ENCODE measurements at places on chromosomes 12 and 14.

GRCh38 chr14:48615618-48616017 lies 940.2 kb upstream of the MDGA2 start:
- H3K36me3 ChIP-seq = no peaks in the 10 kb centered on the region
- H3K27me3 ChIP-seq = no peaks in the 10 kb centered on the region
- H3K4me3 ChIP-seq = no peak overlapping the region
- no peak for DNase-seq
- H3K27ac ChIP-seq = no peak overlapping the region

- H3K27me3 ChIP-seq = no peaks in the 10 kb centered on the region
- peaks cover 10% of the 10 kb centered on the region for H3K36me3 ChIP-seq
- no peak overlapping the region for H3K4me3 ChIP-seq
- peaks cover 3% of the 10 kb centered on the region for H3K4me1 ChIP-seq
Measured at GRCh38 chr12:6887460-6887859, 14.4 kb upstream of the SPSB2 start.

- H3K36me3 ChIP-seq = no peaks in the 10 kb centered on the region
- no peak overlapping the region for H3K4me3 ChIP-seq
- no peak overlapping the region for H3K27ac ChIP-seq
- H3K4me1 ChIP-seq = no peaks in the 10 kb centered on the region
- peaks cover 11% of the 10 kb centered on the region for H3K27me3 ChIP-seq
- no peak for DNase-seq
Measured at GRCh38 chr12:14193639-14194038, 171.8 kb upstream of the ATF7IP start.

DNA sequence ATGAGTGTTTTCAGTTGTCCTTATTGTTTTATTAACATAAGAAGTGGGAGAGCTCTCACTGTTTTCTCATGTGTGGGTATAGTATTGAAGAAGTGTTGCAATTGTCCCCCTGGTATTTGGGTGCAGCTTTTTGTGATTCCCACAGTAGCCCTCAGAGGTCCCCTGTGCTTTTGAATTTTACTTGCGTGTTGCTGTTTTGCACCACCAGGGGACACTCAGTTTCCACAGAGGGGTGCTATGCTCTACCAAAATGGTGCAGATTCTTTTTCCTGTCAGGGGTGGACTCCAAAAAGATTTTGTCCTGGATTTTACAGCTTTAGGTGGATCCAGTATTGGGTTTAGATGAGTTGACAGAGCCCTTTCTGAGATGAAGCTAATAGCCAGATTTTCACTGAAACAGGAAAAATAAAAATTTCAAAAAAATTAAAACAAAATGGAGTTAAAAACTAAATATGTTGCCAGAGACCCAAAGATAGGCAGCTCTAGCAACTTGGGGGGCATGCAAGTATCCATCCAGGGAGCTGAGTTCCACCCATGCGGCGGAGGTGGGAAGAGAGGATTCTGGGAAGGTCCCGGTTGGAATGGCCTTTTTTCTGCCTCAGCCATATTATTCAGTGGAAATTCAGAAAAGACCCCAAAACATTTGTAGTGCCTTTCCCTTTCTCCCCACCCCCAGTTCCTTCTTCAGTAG lies 50.2 kb downstream of the TTLL5 start:
- H3K36me3 ChIP-seq = peaks cover 8% of the 10 kb centered on the region
- H3K27me3 ChIP-seq = no peaks in the 10 kb centered on the region
- H3K4me1 ChIP-seq = no peaks in the 10 kb centered on the region
- no peak overlapping the region for H3K4me3 ChIP-seq
- H3K27ac ChIP-seq = no peak overlapping the region
- peak; percentile 25 for DNase-seq

DNA sequence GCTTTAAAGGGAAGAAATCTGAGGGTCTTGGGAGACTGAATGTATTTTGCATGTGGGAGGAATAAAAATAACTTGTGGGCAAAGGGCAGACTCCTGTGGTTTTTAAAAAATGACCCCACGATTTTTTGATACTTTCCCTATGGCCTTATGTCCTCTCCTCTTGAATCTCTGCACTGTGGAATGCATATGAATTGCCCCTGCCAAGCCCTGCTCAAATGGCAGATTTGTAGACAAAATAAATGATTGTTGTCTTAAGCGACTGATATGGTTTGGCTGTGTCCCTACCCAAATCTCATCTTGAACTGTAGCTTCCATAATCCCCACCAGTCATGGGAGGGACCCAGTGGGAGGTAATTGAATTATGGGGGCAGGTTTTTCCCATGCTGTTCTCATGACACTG lies 223.8 kb downstream of the DACT1 start:
- H3K4me1 ChIP-seq = no peaks in the 10 kb centered on the region
- DNase-seq = no peak
- H3K4me3 ChIP-seq = no peak overlapping the region
- no peak overlapping the region for H3K27ac ChIP-seq

- H3K27me3 ChIP-seq = peaks cover 6% of the 10 kb centered on the region
- no peaks in the 10 kb centered on the region for H3K4me1 ChIP-seq
- no peak overlapping the region for H3K4me3 ChIP-seq
- H3K27ac ChIP-seq = no peak overlapping the region
- no peak for DNase-seq
Measured at GRCh38 chr12:95836630-95837239, 22.0 kb upstream of the SNRPF start.

GRCh38 chr12:128861226-128862016 lies 8.1 kb downstream of the GLT1D1 start:
- no peak overlapping the region for H3K4me3 ChIP-seq
- no peaks in the 10 kb centered on the region for H3K27me3 ChIP-seq
- no peak for DNase-seq
- no peak overlapping the region for H3K27ac ChIP-seq
- no peaks in the 10 kb centered on the region for H3K36me3 ChIP-seq

DNA sequence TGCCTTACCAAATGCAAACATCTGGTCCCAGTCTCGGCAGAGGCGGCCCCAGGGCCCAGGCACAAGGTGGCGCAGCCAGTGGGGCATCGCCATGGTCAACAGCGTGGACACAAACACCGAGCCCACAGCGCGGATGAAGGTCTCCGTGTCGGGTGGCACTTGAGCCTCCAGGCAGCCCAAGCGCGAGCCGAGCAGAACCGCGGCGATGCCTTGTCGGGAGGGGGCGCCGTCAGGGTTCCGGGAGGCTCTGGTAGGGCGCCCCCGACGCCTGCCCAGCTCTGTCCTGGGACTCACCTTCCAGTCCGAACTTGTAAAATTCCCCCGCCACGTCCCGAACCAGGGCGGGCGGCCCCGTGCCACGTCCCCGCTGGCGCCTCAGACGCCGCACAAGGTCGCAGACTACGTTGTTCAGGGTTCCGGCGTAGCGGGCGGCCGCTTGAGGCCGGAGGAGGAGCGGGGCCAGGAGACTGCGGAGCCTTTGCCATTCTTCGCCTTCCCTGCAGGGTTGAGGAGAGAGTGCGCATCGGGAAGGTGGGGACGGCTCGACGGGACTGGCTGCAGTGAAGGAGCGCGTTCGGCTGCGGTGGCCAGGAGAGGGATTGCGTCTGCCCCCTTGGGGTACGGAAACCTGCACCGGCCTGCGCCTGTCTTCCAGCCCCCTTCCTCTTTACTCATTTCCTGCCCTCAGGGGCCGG lies 1.7 kb downstream of the CYP27B1 start:
- H3K4me1 ChIP-seq = peaks cover 9% of the 10 kb centered on the region
- DNase-seq = peak; percentile 60
- peaks cover 19% of the 10 kb centered on the region for H3K27me3 ChIP-seq
- H3K27ac ChIP-seq = no peak overlapping the region
- peak overlapping the region; percentile 65 for H3K4me3 ChIP-seq

DNA sequence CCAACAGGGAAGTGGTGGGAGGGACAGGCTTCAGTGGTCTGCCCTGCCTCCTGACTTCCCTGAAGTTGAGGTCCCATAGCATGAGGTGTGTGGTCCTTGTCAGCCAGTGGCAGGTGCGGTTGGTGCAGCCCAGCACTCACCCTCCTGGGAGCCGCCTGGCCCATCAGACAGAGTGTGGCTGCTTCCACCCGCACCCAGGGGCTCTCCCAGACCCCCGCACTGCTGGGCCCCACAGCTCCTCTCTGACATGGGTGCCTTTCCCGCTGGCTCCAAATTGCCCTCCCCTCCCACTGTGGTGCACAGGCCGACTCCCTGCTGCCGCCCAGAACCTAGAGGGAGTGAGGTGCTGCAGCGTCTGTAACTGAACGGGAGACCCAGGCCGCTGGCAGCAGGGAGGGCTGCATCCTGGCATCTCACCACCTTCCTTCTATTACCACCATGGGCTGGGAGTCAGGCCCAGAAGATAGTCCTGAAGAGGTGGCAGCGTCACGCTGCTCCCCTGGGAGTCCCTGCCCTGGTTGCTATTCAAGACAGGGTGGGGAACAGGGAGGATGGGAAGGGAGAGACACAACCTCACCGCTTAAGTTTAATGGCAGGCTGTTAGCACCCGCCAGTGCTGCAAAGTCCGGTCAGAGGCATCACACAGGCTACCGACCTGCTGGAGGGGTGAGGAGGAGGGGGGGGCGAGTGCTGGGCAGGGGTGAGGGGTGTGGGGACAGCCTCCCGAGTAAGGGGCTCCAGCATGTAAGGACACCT lies 180.6 kb upstream of the PRMT8 start:
- no peak for DNase-seq
- H3K4me1 ChIP-seq = no peaks in the 10 kb centered on the region

DNA sequence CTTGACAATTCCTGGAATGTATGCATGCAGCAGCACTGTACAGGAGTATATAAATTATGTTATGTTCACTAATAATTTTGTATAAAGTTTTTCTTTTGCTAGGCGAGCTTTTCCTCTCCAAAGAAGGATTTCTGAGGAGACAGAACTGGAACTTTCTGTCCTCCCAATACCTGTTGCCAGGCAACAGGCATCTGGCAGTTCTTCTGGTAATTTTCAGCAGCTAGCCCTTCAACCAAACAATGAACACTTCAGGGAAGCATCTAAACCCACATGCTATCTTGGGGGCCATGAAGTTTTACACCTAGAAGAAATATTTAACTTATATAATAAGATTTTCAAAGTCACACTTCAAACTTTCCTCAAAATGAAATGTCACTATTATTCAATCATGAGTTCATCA lies 162.9 kb upstream of the SYT10 start:
- H3K27me3 ChIP-seq = no peaks in the 10 kb centered on the region
- no peaks in the 10 kb centered on the region for H3K36me3 ChIP-seq
- H3K4me1 ChIP-seq = no peaks in the 10 kb centered on the region
- H3K4me3 ChIP-seq = no peak overlapping the region
- DNase-seq = no peak
- H3K27ac ChIP-seq = no peak overlapping the region

DNA sequence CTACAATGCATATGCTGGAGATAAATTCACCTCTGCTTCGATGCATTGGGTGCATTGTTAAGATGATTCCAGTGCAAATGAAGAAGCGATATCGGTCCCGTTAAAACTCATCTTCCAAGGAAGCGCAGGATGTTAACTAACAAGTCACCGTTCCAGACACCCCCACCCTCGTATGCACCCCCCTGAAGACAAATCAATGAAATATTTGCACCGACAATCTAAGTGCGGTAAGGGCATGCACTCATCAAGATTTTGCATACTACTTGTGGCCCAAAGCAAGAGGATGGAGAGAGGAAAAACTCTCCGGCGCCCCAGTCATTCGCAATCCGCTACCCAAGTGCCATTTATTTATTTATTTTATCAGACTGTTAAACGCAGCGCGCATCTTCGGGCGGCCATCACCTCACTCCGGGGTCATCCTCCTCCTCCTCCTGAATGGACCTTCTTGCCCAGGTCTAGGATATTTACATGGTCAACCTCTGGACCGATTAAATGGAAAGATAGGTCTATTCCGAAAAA lies 1.2 kb downstream of the NOVA1 start:
- no peak overlapping the region for H3K27ac ChIP-seq
- no peak overlapping the region for H3K4me3 ChIP-seq
- H3K36me3 ChIP-seq = no peaks in the 10 kb centered on the region
- H3K27me3 ChIP-seq = peaks cover 12% of the 10 kb centered on the region
- no peaks in the 10 kb centered on the region for H3K4me1 ChIP-seq

GRCh38 chr12:11133162-11133561 lies 1.3 kb downstream of the TAS2R30 start:
- H3K4me1 ChIP-seq = no peaks in the 10 kb centered on the region
- H3K36me3 ChIP-seq = no peaks in the 10 kb centered on the region
- H3K4me3 ChIP-seq = no peak overlapping the region
- no peaks in the 10 kb centered on the region for H3K27me3 ChIP-seq
- DNase-seq = no peak
- H3K27ac ChIP-seq = no peak overlapping the region

DNA sequence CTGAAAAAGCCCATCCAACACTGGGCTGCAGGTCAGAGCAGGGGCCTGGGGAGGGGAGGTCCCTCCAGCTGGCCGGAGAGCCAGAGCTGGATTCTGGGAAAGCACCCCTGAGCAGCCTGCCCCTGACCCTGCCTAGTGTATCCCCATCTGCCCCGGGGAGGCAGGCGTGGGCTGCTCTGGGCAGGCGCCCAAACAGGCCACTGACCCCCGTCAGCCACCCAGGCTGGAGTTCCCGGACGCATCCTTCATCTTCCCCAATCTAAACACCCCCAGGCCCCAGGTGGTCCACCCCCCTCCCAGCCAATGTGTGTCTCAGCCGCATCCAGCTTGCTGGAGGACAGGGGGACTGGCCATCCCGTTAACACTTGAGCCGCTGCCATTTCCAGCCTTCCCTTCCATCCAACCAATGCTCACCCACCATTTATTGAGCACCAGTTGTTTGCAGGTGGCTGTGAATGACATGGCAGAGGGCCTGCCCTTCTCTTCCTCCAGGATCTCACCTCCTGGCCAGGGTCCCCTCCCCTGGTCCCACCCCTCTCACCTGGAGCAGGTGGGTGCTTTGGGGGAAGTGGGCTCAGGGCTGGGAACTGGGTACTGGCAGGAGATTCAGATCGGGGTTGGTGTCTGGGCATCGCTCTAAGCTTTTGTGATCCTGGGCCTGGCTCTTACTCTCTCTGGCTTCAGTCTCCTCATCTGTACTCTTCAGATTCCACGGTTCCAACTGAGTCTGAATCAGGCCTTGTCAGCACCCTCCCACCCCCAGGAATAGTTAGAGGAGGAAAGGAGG lies 743 bp upstream of the DTX1 start:
- H3K4me1 ChIP-seq = peaks cover 3% of the 10 kb centered on the region
- DNase-seq = no peak
- H3K27me3 ChIP-seq = peaks cover 17% of the 10 kb centered on the region

DNA sequence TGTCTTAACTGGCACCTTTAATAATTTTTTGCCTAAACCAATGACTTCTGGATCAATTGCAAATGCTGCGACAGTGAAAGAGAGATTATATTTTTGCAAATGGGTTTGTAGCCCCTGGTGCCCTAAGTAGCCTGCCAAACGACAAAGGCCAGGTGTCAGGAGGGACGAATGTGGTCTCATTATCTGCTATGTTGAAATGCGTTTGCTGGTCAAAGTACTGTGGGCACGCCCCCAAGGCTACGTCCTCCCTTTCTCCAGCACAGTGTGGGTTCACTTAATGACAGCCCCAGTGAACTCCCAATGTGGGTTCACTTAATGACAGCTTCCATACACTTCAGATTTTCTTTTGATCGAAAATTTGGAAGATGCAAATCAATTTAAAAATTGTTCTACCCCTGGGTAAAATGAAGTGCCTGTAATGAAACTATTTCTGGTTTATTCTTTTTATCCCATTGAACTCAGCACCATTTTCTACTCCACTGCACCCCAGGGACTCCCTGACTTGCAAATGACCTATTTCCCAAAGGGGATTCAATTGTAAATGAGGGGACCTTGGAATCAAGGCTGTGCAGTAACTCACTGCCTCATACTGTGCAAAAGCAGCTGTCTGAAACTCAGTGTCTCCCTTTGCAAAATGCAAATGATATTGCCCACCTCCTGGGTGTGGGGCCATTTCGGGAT lies 1.4 kb downstream of the SERPINA11 start:
- no peak overlapping the region for H3K4me3 ChIP-seq
- no peaks in the 10 kb centered on the region for H3K4me1 ChIP-seq
- no peak overlapping the region for H3K27ac ChIP-seq
- no peaks in the 10 kb centered on the region for H3K27me3 ChIP-seq
- no peak for DNase-seq
- H3K36me3 ChIP-seq = no peaks in the 10 kb centered on the region
